Gastrocnemius medialis (tissue), 4 donors: ENCODE measurements at places on chromosomes 4 and X. TPM values are rescaled to one million over a fixed set of nuclear protein-coding genes. Genes with fewer than 3 reads are reported as not detected.

Gene MORC4
- 7.8 TPM for total RNA-seq

Gene FRG2
- total RNA-seq = not detected

Gene TMSB15C
- not detected for total RNA-seq

Gene AKAP4
- total RNA-seq = not detected

Gene TMEM255A
- total RNA-seq = not detected

Gene SPATA4
- total RNA-seq = not detected

Gene GPC3
- 2.0 TPM for total RNA-seq

Gene RTL3
- total RNA-seq = not detected

Gene RBM46
- total RNA-seq = not detected

Gene MAGEA1
- total RNA-seq = not detected

Gene CACNA1F
- not detected for total RNA-seq

Gene EDNRA
- total RNA-seq = 1.6 TPM

Gene CPE
- total RNA-seq = 11.8 TPM

Gene GABRG1
- total RNA-seq = not detected

Gene JCHAIN
- 0.55 TPM for total RNA-seq

Gene SGMS2
- total RNA-seq = 14.7 TPM

Gene F11
- 0.22 TPM for total RNA-seq

Gene SPANXN1
- total RNA-seq = not detected

Gene TEC
- total RNA-seq = 0.20 TPM

Gene TLR1
- total RNA-seq = 1.3 TPM

Gene UGT2A1
- not detected for total RNA-seq

Gene CLNK
- total RNA-seq = not detected

Gene MUC7
- not detected for total RNA-seq

Gene FAM200B
- total RNA-seq = 17.7 TPM

Gene SNCA
- 0.73 TPM for total RNA-seq
